ENCODE measurements at places on chromosomes 7 and 10.

DNA sequence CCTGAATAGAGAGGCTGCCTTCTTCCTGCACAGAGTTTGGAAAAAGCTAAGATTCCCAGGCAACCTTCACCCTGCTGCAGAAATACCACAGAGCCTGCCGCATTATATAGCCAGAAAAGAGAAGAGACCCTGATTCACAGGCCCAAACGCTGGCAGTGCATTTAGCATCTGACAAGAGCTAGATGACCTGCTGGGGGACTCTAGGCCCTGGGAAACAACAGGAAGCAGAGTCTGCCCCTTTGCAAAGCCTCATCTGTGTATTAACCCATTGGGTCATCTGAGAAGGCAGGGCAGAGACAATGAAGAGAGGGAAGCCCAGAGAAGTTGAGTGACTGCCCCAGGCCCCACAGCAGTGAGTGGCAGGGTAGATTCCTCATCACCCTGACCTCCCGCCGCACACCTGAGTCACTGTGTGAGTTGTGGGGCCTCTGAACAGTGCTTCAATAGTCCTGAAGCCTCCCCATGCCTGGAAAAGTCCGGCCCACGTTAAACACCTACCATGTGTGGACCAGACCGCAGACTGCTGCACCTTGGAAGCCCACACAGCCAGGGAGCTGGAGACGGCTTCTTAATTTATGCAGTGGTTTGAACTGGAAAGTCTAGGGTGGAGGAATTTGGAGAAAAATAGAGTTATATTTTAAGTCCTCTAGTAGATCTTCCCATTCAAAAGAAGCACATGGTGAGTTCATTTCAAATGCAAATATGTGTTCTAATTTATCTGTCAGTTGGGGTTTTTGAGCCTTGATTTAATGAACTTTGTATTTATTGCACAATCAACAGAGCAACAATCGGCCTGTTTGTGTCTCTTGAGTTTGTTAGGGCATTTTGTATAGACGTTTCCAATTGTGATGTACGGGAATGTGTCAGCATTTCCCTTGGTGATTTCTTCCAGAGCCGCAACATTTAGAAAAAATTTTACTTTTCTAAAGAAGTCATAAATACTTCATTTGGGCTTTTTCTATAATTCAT lies 80.4 kb upstream of the GPR26 start:
- peak; percentile 43 for DNase-seq

DNA sequence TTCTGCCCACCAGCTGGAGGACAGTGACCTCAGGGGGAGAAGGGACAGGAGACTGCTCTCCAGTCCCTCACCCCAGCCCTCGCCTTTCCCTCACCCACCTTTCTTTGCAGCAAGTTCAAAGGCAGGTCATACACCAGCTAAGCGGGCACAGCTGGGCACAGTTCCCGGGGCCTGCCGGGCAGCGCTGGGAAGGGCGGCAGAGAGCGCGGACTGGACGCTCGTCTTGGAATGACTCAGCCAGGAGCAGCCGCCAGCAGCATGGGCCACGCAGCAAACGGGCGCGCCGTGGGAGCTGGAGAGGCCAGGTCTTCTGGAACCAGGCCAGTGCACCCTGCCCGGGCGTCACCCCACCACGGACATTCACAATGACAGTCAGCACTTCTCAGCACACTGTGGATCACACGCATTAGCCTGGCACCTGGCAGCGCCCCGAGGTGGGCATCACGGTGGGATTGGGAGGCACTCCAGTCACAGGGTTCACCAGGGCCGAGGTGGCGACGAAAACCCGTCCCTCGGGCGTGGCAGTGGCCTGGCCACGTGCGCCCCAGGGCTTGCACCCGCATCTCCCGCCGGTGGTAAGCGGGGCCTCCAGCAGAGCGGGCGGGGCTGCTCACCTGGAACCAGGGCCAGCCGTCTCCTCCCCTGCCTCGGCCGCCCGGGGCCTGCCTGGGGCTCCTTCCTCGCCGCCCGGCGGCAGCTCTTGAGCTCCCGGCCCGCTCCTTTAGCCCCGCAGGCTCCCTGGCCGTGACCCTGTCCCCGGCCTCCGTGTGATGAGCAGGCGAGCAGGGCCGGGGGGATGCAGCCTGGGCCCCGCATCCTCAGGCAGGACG lies 29.0 kb upstream of the WDFY4 start:
- no peak for DNase-seq

DNA sequence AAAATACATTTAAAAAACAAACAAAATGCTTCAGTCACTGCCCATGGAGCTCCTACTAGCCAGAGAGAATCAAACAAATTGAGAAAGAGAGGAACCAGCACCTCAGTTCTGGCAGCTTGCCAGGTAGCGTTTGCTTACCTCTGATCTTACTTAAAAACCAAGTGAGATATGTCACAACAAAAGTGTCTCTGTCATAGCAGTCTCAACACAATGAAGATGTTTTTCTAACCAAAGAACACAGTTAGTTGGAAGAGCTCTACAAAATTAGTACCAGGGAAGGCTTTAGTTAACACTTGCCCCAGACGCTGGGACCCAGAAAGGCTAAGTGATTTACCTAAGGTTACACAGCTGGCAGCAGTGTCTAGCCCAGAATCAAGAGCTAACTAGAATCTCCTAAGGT lies 3.4 kb downstream of the DOCK4 start:
- DNase-seq = no peak

DNA sequence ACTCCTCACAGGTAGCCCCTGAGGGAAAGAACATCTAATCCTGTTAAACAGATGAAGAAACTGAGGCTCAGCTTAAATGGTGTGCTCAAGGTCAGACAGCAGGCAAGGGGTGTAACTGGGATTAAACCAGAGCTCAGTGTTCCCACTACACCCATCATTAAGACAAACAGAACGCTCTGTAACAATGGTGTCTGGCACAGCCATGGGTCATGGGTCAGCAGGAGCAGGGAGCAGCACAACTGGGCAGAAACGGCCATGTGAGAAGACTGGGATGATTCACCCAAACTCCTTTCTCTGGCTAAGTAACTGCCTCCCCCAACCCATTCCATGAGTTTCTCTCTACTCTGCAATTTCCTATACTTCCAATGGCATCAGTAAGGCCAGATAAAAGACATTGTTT lies 85.5 kb upstream of the PDE1C start:
- no peak for DNase-seq

- no peak for DNase-seq
Measured at GRCh38 chr10:79331709-79332108, 15.6 kb upstream of the PPIF start.

GRCh38 chr7:104341546-104341945 lies 13.1 kb downstream of the LHFPL3 start:
- DNase-seq = no peak
